ENCODE measurements at places on chromosomes 12 and 14. TPM values are rescaled to one million over a fixed set of nuclear protein-coding genes. Genes with fewer than 3 reads are reported as not detected.
A peak's percentile ranks its signal among the peaks of the same experiment; 100 is the strongest.

DNA sequence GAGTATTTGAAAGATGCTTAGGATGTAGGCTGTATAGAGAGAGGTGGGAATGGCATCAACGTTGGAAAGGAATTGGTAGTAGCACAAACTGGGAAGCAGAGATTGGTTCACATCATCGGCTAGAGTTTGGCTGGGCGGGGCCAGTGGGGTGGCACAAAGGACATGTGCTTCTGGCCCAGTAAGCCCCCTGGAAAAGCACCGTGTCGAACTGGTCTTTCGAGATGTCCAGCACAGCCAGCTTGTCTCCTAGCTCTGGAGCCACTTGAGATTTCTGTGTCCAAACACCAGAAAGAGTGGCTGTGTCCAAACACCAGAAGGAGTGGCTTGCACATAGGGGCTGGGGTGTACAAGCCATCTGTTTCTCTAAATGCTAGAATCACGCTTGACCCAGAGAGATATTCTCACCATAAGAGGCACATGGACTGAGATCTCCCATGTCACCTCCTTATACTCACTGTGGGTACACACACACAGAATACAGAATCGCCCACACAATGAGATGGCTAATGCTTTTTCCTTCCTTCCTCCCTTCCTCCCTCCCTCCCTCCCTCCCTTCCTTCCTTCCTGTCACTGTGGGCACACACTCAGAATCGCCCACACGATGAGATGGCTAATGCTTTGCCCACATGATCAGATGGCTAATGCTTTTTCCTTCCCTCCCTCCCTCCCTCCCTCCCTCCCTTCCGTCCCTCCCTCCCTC is 41.8 kb upstream of the KCNK13 start:
- DNase-seq: peak; percentile 5

Gene KRT3
- not detected for polyA plus RNA-seq

- DNase-seq: no peak
These were observed 217.8 kb downstream of the KITLG start for GRCh38 chr12:88362439-88362838.

- no peak for DNase-seq
These were observed 41.6 kb downstream of the SFSWAP start for GRCh38 chr12:131752451-131752850.

Gene EPYC
- polyA plus RNA-seq: not detected

Gene MOK
- 27.3 TPM for polyA plus RNA-seq

DNA sequence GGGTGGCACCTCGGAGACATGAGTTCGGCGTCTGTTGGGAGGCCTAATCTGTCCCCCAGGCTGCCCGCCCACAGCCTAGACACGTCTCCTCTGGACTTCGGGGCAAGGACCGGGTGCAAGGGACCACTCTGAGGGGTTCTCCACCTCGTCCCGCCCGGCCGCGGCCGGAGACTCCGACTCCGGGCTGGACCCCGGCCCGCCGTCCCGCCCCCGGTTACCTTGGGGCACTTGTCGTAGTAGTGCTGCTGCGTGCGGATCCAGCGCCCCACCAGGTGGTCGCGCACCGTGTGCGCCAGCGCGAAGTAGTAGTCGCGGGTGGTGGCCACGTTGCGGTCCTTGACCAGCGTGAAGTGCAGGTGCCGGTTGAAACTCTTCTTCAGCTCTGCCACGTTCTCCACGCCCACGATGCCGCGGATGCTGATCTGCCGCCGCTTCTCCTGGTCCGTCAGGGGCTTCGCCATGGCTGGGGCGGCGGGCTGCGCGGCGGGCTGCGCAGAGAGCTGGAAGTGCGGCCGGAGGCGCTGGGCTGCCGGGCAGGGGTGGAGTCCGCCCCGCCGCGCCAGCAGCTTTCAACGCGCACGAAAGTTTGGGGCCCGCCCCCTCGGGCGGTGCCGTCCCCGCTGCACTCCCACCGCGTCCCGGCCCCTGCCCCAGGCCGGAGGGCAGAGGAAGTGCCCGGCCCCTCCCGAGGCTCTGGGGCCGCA is at the start of gene PYGL:
TSS of gene PYGL (minus strand) at position 541 of the 704 bp plus-strand sequence. CDS start at position 461, 80 bp downstream.
- peak; percentile 87 for DNase-seq

DNA sequence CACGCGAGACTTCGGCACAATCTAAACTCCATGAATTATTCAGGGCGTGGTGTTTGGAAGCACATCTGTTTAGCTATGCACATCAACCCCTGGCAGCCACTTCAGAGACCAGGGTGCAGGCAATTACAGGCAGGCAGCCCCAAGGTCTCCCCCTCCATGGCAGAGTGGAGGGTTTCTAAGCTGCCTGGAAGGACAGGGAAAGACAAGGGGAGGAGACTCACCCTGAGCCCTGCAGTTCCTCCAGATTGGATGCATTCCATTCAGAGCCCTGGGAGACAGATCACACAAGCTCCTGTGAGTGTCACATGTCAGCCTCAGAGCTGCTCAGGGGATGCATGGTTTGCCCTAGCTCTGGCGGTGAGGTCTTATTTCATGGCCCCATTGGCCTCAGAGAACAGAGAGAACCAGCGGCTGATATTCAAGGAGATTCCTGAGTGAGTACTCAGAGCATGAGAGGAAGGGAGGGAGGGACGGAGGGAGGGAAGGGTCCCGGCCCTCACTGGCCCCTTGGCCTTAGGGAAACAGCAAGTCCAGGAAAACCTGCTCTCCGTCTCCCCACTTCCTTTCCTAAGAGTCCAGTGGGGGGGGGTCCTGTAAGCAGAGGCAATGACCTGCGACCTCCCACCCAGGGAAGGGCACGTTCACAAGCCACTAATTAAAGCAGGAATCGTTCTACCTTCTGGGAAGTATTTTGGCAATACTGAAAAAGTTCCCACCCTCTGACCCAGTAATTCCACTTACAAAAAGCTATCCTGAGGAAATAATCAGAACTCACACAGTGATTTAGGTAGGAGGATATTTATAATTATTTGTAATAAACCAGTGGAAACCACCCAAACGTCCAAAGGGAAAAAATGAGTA is 55.1 kb downstream of the SSH1 start:
- no peak for DNase-seq

Gene HOXC13
- not detected for polyA plus RNA-seq

Gene TAS2R8
- polyA plus RNA-seq: not detected

GRCh38 chr14:89280600-89280999 is 136.4 kb downstream of the FOXN3 start:
- no peak for DNase-seq

DNA sequence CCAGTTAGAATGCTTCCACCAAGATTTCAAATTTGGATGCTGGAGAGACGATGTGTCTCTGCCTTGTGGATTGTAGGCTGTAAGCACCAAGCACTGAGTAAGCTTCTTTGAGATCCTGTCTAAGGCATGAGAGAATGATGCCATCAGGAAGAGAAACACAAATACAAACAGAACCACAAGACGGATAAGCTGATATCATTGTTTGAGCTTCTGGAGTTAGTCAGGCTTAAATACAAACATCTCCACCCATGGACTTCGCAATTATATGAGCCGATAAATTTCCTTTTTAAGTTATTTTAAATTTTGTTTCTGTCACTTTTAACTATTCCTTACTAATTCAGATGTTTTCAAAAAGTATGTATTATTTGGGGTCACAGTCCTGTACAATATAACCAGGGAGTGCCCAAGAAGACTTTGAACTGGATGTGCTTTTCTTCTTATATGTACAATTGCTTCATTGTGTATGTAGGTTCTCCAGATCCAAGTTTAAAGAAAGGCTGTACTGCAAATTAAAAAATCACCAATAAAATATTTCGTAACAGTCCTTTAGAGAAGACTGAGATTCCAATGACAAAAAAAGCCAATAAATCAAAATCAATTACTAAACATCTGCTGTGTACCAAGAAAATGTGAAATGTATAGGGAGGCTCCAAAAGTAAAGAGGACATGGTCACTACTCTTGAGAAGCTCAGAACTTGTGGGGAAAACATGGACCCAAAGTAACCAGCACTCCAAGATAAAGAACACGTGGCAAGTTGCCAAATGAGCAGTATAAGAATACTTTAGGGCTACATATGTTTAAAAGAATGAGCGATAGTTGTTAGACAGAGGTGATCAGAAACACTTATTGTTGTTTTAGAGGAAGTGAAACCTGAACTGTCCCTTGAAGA is 274.1 kb downstream of the ADAMTS20 start:
- DNase-seq: no peak

GRCh38 chr14:73188501-73188911 is 48.8 kb upstream of the PAPLN start:
- no peak for DNase-seq

DNA sequence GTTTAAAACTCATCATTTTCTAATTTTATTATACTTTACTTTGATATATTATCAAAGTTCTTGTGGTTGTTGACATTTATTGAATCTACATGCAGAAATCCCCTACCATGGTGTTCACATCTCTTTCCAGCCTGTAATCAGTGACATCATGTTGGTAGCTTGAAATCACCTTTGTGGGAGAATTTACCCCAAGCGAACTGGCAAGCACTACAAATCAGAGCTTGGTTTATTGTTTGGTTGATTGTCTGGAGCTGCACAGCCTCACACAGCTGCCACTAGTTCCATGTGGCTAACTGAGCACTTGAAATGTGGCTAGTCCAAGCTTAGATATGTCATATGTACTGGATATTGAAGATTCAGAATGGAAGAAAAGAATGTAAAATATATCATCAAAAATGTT is 15.4 kb upstream of the KRT5 start:
- no peak for DNase-seq

GRCh38 chr12:115349711-115350110 is 665.7 kb upstream of the TBX3 start:
- no peak for DNase-seq

- DNase-seq: peak; percentile 89
These were observed 17.9 kb upstream of the TDRD9 start for GRCh38 chr14:103910262-103910935.

DNA sequence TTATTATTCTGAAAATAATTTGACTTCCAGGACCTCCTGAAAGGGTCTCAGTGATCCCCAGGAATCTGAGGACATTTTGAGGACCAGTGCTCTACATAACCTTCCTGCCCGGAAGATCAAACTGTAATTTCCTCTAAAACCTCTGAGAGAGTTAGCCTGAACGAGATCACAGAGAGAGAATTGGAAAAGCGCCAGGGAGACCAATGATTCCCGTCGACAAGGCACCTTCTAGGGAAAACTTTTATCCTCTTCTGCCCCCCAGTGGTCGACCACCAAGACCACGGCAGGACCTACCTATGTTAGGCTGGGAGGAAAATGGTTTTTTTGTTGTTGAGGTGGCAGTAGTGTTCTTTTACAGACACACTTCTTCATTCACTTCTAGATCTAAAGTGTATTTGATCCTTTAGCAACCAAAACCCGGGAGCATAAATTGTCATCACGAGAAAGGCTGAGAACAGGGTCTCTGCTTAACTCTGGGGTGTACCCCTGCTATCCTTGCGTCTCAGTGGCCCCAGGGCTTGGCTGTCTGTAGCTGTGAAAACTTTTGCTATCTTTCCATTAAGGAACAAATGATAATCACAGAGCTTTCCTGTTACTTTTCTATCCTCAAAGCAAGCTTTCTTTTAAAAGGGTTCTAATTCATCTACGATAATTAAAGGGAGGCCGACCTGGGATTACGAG is 62.9 kb upstream of the NID2 start:
- peak; percentile 61 for DNase-seq

- DNase-seq: no peak
These were observed 183.4 kb downstream of the TTC7B start for GRCh38 chr14:90632871-90633270.

DNA sequence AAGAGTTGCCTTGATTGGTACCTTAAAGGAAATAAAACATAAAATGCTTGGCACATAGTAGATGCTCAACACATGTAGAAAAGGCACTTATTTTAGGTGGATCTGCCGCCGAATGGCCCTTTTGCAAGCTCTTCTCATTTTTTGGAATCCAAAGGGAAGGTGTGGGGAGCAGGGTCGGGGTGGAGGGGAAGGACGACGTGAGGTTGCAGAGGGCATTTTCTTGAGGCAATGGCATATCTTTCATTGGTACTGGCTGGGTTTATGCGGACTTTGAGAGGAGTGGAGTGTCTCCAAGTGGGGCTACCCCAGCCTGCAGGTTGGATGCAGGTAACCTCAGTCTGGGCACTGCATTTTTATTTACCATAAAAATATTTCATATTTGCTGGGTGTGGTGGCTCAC is 8.1 kb downstream of the RTL1 start:
- DNase-seq: no peak

Gene TEX22
- polyA plus RNA-seq: 2.7 TPM

GRCh38 chr14:54792288-54792687 is 110.3 kb downstream of the GCH1 start:
- no peak for DNase-seq

DNA sequence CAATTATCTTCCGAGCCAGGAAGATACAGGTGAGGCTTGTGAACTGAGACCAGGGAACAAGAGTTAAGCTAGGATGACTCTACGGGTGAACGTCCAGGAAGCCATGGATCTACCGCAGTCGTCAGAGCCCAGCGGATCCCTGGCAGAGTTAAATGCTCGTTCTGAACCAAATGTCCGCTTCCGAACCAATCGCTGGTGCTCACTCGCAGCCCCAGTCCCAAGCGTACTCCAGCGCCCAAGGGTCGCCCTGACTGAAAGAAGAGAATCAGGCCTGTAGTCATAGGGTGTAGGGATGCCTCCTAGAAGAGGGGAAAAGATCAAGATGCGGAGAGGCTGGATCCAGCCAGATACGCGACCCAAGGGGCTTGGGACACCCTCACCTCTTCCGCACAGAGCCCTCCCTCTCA is 283 bp downstream of the VIPAS39 start:
- DNase-seq: no peak

DNA sequence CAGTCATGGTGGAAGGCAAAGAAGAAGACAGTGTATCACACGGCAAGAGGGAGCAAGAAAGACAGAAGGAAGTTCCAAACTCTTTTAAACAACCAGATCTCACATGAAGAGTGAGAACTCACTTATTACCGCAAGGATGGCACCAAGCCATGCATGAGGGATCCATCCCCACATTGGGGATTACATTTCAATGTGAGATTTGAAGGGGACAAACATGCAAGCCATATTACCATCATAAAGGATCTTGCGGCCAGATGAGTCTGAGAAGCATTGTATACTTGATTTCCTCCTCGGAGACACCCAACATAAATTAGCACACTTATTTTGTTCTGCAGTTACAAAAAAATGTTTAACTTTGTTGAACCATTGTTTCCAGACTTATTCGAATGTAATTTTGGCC is 66.5 kb downstream of the TBK1 start:
- DNase-seq: no peak

DNA sequence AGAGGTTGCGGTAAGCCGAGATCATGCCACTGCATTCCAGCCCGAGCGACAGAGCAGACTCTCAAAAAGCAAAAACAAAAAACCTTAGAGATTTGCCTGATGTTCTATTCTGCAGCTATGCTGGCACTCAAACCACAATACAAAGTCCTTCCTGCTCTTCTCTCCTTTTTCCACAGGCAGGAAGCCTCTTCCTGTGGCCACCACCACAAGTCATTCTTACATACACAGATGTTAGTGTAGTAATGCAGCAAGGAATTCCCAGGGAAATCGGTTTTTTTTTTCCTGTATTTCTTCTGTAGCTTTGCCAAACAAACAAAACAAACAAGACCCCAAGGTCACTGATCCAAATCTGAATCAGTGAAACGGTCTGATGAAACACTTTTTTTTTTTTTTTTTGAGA is 104.3 kb downstream of the FIGNL2 start:
- DNase-seq: no peak

GRCh38 chr14:21917699-21918436 is 244.2 kb upstream of the OR4E1 start:
- DNase-seq: no peak
